ENCODE measurements at places on chromosomes 11 and 22.
A peak's percentile ranks its signal among the peaks of the same experiment; 100 is the strongest.

- no peak for DNase-seq
These were observed 105.8 kb downstream of the PRMT3 start for GRCh38 chr11:20493340-20493739.

DNA sequence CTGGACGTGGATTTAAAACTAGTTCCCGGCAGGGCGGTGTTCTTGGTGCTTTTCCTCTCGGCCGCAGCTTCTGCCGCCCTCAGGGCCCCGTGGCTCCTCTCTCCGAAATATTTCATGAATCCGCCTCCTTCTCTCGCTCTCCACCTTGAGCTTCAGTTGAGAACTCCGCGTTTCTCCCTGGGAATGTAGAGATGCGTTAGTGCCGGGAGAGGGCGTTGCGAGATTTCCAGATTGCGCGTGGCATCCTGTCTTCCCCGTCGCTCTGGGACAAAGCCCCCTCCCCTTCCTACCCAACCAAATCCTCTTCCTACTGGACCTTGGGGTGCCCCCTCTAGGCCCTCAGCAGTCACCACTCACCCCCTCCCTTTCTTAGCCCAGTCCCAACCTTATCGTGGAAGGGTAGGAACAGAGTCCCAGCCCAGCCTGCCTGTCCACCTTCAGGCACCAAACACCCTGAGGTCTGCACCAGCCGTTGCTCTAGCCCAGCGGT is 15.5 kb upstream of the RAC2 start:
- no peak for DNase-seq

GRCh38 chr11:92268546-92268945 is 43.9 kb downstream of the FAT3 start:
- no peak for DNase-seq

GRCh38 chr11:2561696-2562581 is 117.1 kb downstream of the KCNQ1 start:
- no peak for DNase-seq

DNA sequence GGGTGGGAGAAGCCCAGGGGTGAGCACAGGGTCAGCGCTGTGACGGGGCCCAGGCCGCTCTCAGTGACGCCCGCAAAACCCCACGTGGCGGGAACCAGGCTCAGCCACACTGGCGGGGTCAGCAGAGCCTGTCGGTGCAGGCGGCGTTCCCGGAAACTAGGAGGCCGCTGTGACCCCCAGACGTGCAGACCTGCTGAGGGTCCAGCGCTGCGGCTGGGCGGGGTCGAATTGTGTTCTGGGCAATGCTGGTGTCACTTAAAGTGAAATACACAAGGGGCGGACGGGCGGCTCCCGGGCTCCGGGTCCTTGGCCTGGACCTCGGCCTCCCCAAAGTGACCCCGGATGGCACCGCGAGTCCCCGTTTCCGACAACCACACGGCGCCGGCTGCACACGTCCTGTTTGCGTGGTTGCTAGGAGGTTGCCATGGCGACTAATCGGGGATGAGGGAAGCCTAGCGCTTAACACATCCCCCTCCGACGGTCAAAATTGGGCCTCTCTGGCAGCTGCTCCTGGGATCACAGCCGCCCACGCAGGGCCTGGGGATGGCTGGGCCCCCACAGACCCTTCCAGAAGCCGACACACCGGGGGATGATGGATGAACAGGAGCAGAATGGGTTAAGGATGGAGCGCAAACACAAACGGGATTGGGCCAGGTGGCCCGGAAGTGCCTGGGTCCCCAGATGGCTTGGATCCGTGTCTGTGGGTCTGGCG is 81.7 kb upstream of the PRR5 start:
- peak; percentile 49 for DNase-seq

- DNase-seq: peak; percentile 36
These were observed 9.6 kb downstream of the SMTNL1 start for GRCh38 chr11:57546869-57547475.

DNA sequence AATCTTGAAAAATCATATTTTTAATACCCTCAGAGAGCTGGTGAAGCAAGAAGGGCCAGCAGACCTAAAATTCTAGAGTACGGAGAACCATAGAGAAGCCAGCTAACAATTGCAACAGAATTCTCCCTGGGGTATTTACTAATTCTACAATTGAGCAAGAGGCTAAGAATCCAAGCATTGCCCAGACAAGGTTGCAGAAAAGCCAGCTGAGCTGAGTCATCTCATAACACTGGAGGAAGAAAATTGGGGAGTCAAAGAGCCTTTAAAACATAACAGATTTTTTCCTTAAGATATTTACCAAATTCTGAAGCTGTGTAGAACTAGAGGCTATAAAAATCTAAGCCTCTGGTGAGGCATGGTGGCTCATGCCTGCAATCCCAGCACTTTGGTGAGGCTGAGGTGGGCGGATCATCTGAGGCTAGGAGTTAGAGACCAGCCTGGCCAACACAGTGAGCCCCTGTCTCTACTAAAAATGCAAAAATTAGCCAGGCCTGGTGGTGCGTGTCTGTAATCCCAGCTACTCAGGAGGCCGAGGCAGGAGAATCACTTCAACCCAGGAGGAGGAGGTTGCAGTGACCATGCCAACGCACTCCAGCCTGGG is 13.6 kb upstream of the TMEM216 start:
- no peak for DNase-seq

GRCh38 chr11:80916173-80916798 is 1475.5 kb upstream of the TENM4 start:
- no peak for DNase-seq

- DNase-seq: no peak
These were observed 18.0 kb downstream of the CNTF start for GRCh38 chr11:58640386-58641023.

DNA sequence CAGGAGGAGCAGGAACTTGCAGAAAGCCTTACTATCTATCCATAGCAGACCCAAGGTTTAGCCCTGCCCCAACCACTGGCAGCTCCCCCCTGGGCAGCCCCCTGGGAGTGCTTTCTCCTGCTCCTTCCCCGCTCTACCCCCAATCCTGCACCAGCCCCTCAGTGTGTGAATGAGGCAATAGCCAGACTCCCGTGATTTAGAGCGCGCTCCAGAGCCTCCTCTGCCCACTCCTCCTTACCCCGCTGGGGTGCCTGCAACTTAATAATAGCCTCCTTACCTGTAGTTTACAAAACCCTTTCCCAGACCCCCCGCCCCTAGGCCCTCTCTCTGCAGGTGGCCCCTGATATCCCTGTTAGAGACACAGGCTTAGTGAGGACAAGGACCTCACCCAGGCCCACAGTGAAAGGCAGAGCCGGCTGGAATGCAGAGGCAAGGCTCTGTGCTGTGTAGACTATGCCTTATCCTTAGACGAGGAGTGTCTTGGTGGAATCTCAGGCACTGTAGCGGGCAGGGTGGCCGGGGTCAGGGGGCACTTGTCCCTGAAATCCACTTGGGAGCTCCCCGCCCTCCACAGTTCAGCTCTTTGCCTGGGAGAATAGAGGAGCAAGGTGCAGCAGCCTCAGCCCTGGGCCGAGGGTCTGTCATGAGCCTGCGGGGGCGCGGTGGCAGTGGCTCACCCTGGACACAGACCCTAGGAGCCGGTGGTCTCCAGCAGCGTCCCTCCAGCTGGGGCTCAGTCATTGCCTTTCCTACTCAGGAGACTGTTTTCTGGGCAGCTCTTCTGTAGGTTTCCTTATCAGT is 4.3 kb upstream of the CARNS1 start:
- DNase-seq: no peak

- no peak for DNase-seq
These were observed 22.7 kb downstream of the OR5A2 start for GRCh38 chr11:59403546-59403945.

GRCh38 chr11:60314635-60315321 is 12.3 kb upstream of the MS4A6E start:
- DNase-seq: no peak

- no peak for DNase-seq
These were observed 157.9 kb downstream of the FEZ1 start for GRCh38 chr11:125337836-125338834.

DNA sequence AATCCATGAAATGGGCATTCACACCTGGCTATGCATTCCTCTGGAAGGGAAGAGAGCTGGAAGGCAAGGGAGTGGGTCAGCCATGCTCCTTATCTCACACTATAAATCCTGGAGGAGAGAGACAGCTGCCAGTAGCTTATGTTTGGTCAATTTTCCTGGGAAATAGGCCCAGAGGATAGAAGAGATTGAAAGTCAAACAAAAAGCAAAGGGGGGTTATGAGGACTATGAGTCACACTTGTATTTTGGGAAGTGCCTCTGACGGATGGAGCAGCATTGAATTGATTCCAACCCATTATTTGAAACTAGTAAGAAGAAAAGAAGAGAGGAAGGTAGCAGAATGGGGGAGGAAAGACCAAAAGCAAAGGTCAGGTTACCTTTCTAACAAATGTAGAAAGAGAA is 25.0 kb downstream of the SNX19 start:
- no peak for DNase-seq

DNA sequence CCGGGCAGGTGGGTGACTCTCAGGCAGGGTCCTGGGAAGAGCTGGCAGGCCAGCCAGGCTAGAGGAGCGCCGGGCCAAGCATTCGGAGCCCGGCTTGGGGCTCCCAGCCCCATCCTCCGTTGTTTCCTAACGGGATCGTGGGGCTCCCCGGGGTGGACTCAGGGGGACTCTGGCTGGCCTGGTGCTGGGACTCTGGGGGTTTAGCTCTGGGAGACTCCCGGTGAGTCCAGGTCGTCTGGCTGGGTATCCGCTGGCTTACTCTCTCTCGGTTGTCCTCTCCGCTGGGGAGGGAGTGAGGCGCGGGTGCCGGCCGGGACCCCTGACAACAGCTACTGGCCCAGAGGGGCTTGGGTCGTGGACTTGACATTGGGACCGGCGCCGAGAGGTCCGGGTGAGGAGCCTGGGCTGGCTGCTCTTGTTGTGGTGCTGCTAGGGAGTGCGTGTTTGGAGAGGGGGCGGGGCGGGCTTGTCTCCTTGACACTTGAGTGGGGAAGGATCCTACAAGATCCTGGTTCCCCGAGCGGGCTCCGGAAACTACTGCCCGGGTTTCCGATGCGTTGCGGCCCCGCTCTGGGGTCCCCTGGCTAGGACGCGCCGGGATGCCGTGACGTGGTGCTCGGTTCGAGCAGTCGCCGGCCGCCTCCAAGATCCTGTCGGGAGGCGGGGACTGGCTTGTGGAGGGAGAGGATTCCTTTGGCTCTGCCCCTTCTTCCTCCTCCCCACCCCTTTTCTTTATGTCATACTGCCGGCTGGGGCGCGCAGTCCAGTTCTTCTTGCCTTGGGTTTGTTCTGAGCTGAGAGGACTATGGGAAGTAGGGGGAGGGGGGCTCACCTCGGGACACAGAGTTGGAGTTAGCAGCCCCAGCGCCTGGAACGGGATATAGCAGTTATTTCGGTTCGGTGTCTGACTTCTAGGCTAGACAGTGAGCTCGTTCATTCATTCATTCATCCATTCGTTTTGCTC is 585 bp downstream of the EMSY start:
- DNase-seq: peak; percentile 74

- DNase-seq: no peak
These were observed 30.0 kb upstream of the SEZ6L start for GRCh38 chr22:26139310-26139709.

- no peak for DNase-seq
These were observed 29.4 kb downstream of the IL18 start for GRCh38 chr11:112134473-112134872.

GRCh38 chr11:34501500-34501899 is 12.1 kb downstream of the ELF5 start:
- DNase-seq: peak; percentile 75

DNA sequence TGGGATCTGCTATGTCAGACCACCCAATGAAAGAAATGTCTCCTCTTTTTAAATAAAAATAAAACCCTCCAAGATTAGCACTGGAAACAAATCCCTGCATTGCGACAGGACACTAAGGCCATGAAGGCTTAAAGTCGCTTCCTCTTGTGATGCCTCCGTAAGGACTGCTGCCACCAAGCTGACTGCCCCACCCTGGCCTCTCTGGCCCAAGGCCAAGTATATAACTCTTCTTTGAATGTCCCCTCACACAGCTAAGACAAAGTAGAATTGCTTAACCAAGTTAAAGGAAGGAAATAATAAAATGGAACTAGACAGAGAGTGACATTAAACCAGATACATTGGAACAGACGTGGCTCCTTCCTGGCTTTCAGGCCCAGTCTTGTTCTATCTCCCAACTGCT is 7.5 kb upstream of the NRGN start:
- DNase-seq: no peak

DNA sequence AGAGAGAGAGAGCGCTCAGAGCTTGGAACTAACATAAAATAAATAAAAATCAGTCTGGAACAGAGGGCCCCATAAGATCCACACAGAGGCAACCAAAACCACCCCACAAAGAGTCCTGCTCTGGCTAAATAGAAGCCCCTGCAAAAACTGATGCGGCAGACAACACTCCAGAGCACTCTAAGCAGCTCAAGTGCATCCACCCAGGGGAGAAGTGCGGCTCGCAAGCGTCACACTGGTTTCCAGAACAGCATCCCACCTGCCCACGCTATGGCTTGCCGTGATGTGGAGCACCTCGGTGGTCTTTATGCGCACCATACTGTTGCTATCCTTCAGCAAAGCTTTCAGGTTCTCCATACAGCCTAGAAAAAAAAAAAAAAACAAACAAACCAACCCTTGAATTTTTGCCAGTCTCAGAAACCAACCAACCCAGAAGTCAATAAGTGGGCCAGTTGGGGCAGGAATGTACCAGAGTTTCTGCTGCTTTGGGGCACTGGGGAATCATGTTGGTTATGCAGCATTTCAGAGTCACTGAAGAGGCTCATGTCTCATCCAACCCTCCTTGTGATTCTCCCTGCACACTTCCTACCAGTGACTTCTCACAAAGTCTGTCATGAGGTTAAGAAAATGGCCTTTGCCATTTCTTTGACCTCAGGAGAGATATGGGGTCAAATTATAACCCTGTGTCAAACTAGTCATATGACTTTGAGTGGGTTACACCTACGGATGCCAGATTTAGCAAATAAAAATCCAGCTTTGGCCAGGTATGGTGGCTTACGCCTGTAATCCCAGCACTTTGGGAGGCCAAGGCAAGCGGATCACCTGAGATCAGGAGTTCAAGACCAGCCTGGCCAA is 3.0 kb downstream of the RSPH14 start:
- DNase-seq: no peak

GRCh38 chr11:21396342-21397008 is 727.1 kb downstream of the NELL1 start:
- no peak for DNase-seq

DNA sequence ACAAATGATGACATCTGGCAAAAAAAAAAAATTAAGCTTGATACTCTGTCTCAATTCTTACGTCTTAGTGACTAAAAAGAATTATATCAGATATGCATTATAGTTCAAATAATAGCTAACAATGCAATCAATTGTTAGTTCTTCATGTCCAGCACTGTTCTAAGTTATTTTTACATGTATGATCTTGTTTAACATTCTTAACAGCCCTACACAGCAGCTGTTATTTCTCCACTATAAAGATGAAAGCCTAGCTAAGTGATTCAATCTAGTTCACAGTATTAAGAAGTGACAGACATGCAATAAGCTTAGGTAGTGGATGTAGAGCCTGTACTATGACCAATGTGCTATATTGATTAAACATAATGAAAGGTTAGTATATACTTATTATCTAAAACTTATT is 4.1 kb downstream of the ZNF214 start:
- DNase-seq: no peak

DNA sequence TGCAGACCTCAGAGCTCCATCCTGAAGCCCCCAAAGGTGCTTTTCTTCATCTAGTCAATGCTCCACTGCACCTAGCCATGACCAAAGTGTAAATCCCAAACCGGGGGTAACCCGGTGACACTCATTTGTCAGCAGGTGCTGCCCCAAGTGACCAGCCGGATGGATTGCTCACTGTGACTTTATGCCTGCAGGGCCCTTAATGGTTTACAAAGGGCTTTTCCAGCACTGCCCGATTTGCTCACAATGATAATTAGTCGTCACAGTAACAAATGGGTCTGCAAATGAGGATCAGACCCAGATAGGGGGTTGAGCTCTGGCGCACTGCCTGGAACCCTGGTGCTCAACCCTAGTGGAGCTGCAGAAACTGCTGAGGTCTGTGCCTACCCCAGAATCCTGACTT is 45.7 kb upstream of the CD5 start:
- DNase-seq: no peak

Data from SW480 (cell line).